ENCODE measurements at places on chromosomes 11 and 22.
A peak's percentile ranks its signal among the peaks of the same experiment; 100 is the strongest.

- no peak for DNase-seq
These were observed 12.9 kb downstream of the TRIM29 start for GRCh38 chr11:120125024-120125423.

DNA sequence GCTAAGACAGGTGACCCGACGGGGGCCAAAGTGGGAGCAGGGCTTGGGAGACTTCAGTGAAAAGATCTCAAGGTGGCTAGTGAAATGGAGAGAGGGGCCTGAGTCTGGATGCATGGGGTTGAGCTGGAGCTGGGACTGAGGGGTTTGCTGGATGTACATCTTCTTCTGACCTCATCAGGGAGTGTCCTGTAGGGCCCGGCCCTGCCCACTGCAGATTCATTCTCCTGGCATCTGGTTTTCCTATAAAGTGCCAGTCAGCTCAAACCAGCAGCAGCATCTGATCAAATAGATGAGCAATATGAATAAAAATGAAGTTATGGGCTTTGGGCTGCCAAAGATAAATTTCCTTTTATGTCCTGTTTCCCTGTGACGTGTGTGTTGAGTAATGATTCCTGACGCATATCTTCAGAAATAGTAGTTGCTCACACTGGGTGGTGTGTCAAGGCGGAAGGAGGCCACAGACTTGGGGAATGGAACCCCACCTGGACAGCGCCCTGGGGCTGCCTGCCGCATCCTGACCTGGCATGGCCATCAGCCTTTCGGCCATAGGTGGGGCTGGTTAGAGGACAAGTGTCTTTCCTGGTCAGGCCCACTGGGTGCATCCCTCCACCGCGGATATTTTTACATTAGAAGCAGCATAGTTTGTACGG is 135.4 kb downstream of the OSBP2 start:
- peak; percentile 26 for DNase-seq

DNA sequence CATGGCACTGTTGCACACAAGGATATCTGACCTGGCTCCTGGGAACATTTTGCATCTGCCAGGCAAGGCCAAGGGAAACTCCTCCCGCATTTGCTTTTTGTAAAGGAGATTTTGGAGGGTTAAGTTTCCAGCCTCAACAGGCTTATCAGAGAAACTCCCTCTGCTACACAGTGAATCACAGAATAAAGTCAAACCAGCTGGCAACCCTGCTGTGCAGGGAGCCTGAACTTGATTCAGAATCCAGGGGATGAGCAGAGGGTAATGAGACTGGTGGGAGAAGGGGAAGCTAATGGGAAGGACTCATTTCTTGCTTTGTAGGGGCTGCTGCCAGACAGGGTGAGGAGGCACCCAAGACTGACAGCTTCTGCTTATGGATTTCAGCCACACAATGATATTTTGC is 185.3 kb upstream of the ISX start:
- no peak for DNase-seq

DNA sequence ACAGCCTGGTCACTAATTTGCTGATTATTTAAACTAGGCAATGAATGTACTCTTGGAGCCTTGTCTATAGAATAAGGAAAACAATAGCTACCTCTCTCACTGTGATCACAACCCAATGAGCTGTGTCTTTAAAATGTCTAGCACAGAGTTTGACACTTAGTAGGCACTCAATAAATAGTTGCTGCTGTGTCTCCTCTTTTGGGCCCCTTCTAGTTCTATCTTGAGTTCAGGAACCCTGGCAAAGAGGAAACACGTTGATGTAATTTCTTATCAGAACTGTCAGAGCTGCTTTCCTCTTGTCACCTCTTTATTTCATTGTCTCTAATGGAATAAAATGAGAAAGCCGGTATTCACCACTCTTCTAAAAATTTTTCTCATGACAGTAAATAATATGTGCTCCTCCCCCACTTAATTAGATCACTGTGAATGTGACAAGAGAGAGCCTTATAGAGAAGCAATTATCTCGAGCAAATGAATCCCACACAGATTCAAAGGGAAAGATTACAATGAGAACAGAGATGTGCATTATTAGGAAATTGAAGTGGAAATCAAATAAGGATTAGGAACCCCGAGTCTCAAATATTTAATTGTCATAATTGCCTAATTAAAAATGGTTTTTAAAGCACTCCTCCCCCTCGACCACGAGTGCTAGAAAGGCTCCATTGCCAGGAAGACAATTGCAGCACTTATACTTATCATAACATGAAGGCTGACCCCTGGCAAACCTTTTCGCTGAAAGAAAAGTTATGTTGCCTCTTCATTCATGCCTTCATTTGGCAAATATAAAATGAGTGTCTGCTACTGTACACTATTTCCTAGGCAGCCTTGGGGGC is 175.0 kb upstream of the BDNF start:
- no peak for DNase-seq

GRCh38 chr11:6608011-6608410 is 4.0 kb downstream of the TAF10 start:
- DNase-seq: no peak

DNA sequence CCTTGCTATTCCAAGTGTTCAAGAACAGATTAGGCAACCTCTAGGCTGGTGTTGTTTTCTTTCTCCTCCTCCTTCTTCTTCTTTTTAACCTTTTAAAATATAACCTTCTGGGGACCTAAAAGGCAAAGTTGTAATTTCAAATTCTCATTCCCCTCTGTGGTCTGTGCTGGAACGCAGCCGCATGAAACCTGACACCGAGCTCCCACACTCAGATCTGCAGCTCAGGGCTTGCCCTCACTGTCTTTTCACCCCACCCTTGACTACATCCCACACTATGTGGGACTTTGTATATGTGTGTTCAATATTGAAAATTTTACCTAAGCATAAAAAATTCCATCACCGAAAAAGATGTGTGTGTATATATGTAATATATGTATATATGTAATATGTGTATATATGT is 62.0 kb upstream of the ARHGAP42 start:
- no peak for DNase-seq

GRCh38 chr11:472272-472671 is 22.2 kb downstream of the PTDSS2 start:
- DNase-seq: no peak

GRCh38 chr11:134846328-134847082 is 434.5 kb upstream of the B3GAT1 start:
- no peak for DNase-seq

DNA sequence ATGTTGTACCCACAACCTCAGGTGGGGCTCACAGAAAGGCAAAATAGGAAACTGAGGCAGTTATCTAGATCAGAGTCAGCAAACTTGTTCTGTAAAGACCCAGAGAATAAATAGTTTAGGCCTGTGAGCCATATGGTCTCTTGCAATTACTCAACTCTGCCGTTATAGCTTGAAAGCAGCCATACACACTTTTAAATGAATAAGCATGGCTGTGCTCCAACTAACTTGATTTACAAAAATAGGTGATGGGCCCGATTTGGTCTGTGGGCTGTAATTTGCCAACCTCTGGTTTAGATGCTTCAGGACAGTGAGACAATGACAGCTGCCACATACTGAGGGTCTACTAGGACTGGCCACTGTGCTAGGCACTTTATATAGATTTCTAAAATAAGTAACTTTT is 198.8 kb upstream of the NARS2 start:
- DNase-seq: no peak

GRCh38 chr11:123330071-123330470 is 100.0 kb upstream of the GRAMD1B start:
- DNase-seq: no peak

DNA sequence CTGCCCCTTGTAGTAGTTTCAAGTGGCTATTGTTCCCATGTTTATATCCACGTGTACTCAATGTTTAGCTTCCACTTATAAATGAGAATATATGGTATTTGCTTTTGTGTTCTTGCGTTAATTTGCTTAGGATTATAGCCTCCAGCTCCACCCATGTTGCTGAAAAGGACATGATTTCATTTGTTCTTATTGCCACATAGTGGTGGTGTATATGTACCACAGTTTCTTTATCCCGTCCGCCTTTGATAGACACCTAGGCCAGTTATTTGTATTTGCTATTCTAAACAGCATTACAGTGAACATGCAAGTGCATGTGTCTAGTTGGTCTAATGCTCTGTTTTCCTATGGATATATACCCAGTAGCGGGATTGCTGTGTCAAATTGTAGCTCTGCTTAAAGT is 6.8 kb downstream of the OR51B2 start:
- DNase-seq: no peak

DNA sequence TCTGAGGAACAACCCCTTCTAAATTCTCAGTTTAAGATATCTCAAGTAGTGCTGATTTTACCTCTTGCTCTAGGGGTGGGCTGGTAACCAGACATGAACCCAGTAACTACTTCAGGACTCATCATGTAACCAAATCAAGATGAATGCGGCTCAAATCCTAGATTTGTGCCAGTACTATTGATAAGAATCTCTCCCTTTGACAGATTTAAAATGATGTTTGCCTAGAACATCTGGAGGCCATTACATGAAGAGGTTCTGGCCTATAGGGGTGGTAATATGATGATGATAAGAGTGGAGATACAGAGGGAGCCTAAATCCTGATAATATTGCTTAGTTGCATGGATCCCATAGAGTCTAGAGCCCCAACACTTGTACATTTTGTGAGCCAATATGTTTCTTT is 672.6 kb upstream of the ANO5 start:
- DNase-seq: no peak

DNA sequence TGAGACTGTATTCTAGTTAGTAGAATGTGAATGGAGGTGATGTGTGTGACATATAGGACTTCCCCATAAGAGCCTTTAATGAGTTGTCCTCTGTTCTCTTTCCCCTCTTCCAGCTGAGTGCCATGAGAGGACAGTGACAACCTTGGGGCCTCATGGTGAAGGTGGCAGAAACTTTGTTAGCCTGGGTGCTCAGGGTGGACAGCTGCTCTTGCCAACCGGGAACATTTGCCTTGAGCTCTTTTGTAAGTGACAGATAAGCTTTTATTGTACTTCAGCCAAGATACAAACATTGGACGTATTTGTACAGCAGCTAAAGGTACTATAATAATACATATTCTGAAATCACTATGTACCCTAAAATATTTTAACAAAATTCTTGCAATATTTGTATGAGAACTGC is 33.0 kb upstream of the PLET1 start:
- no peak for DNase-seq

GRCh38 chr11:107653076-107653475 is 58.8 kb downstream of the SLN start:
- DNase-seq: no peak

DNA sequence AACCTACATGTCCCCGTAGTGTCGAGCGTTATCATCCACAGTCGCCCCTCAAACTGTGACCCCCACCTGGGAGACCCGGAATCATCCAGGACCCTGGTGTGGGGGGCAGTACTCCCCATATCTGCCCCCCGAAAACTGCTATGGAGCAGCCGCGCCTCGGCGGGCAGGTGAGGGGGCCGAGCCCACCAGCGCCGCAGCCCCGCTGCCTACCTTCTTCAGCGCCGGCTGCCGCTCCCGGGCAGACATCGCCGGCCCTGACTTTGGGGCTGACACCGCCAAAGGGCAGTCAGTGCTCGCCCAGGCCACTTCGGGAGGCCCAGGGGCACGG is 825 bp downstream of the ARHGAP20 start:
- no peak for DNase-seq

DNA sequence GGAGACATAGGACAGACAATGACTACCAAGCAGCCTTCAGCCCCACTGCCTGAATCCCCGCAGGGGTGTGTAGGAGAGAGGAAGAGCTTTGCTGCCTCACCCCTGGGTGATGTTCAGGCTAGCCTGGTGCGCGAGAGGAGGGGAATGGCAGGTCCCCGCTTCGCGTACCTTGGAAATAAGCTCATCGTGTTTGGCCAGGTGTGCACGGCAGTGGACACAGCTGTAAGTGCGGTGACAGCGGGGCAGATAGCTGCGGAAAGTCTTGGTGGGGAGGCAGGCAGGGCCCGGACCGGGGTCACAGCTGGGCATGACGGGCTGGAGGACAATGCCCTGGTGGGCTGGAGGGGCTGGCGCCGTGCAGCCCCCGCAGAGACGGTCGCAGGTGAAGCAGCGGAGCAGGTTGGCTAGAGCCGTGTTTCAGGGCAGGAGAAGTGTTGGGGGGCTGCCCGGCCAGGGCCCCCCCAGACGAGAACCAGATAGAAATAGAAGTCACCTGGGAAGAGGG is 2.9 kb downstream of the YPEL4 start:
- no peak for DNase-seq

DNA sequence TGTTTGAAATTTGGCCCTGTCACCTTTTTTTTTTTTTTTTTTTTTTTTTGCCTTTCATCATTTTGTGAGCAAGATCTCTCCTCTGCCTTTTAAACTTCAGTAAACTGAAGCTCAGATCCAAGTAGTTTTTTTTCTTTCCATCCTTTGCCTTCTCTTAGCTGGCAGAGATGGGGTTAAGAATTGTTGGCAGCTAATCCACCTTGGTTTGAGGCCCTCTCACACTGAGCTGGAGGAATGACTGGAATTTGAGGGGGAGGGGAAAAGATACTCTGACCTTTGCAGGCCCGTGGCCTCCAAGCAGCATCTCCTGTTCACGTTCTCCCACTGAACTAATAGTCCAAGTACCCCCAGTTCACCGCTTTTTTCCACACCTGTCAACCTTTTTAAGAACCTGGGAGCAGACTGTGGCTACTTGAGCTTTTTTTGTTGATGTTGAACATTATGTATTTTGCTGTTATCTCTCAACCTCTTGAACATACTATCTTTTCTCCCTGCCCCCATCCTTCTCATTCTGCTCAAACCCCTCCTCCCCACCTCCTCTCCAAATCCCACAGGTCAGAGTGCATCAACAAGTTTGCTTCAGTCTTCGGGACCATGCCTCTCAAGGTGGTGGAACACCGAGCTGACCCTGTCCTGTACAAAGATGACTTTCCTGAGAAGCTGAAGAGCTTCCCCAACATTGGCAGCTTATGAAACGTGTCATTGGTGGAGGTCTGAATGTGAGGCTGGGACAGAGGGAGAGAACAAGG is 66.2 kb downstream of the ALX4 start:
- DNase-seq: no peak

DNA sequence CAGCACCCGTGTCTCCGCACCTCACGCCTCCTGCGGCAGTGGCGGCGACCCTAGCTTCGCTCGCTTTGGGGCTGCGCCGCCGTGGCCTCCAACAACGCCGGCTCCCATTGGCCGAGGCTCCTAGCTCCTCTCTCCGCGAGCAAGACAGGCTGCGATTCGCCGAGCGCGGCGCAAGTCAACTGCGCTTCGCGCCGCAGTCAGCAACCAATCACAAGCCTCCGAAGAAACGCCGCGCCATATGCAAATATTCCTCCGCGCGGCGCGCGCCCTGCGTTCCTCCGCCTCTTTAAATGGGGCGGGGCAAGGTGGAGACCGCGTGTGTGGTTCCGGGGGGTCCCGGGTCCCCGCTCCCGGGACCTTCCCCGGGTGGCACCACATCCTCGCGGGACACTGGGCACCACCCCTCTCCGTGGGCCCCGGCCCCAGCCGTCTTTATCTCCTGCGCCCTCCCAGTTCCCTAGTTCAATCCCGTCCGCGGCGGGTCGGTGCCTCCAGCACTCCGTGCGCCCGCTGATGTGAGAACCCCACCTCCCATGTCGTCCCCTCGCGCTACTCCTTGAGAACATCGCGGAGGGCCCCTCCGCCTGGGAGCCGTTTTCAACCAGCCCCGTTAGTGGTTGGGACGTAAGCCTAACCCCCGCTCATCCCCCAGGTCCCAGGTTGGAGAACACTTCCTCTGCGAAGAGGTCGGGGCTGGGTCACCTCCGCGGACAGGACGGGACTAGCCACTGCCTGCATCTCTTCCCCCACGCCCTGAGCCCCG is at the start of gene NAP1L4:
Gene NAP1L4, minus strand, starts transcription at position 96 of the 763 bp plus-strand sequence. CDS start 13,109 bp downstream, outside the sequence.
- peak; percentile 73 for DNase-seq

All from GOT3 (cell line).